ENCODE measurements at places on chromosomes 7 and 10.

DNA sequence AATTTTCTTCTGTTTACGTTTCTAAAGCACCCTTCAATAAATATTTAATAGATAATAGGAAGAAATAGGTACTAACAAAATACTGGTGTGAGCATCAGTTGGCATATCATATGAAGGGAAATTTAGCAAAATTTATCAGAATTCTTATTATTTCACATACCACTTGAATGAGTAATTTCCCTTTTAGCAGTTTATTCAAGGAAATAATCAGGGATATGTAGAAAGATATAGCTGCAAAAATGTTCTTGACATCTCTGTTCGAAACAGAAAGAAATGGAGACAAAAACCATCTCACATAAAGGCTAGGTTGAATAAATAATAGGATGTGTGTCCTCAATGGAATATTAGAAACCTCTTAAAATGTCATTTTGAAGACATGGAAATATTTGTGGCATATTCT is 35.8 kb upstream of the PIP4K2A start:
- H3K27me3 ChIP-seq: no peaks in the 10 kb centered on the region
- no peak for DNase-seq
- H3K4me1 ChIP-seq: no peaks in the 10 kb centered on the region
- H3K4me3 ChIP-seq: no peak overlapping the region

DNA sequence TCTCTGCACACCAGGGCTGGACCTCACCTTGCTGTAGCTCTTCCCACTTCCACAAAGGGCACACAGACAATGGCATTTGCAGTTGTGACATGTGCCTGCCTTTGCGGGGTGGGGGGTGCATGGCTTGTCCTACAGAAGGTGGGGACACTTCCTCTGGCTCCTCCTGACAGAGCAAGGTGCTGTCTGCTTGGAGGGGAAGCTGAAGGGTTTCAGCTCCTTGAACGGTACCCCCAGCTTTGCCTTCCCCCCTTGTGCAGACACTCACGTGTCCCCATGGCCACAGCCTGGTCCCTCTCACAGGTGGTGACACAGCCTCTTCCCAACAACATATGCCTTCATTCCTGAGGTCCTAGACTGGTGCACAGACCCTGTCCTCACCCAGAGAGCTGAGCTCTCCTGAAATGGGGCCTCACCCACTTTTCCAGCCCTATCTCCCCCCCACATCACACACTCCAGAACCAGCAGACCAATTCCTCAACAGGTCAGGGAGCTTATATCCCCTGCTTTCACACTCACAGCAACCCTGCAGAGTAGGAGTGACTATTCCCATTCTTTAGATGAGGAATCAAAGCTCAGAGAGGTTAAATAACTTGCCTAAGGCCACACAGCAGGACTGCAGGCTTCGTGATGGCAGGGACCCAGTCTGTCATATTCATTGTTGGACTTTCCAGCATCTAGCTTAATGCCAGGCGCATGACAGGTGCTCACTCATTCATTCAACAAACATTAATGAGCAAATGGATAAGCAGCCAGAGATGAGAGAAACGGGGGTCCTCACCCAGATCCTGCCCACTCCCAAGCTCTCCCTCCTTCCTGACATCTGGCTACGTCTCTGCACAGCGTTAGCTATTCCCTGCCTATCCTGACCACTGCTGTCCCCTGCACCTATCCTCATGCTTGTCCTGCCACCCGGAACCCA is 44.4 kb downstream of the PARP12 start:
- H3K27ac ChIP-seq: no peak overlapping the region
- H3K27me3 ChIP-seq: peaks cover 9% of the 10 kb centered on the region
- H3K4me3 ChIP-seq: no peak overlapping the region
- peaks cover 5% of the 10 kb centered on the region for H3K4me1 ChIP-seq
- DNase-seq: no peak

GRCh38 chr7:3880228-3880987 is 579.4 kb downstream of the SDK1 start:
- DNase-seq: no peak
- no peaks in the 10 kb centered on the region for H3K36me3 ChIP-seq
- H3K27me3 ChIP-seq: no peaks in the 10 kb centered on the region
- H3K4me1 ChIP-seq: no peaks in the 10 kb centered on the region

GRCh38 chr7:19491371-19491770 is 217.5 kb downstream of the POLR1F start:
- no peak overlapping the region for H3K27ac ChIP-seq
- H3K36me3 ChIP-seq: no peaks in the 10 kb centered on the region
- DNase-seq: no peak
- H3K4me3 ChIP-seq: no peak overlapping the region
- H3K27me3 ChIP-seq: no peaks in the 10 kb centered on the region

- DNase-seq: no peak
- H3K4me3 ChIP-seq: no peak overlapping the region
- H3K27ac ChIP-seq: no peak overlapping the region
- no peaks in the 10 kb centered on the region for H3K4me1 ChIP-seq
- no peaks in the 10 kb centered on the region for H3K36me3 ChIP-seq
- H3K27me3 ChIP-seq: peaks cover 9% of the 10 kb centered on the region
Observed at GRCh38 chr7:7017707-7018280, 164.6 kb upstream of the C1GALT1 start.

GRCh38 chr7:149494738-149495368 is 2.8 kb downstream of the ZNF746 start:
- DNase-seq: no peak
- H3K4me1 ChIP-seq: peaks cover 19% of the 10 kb centered on the region
- H3K4me3 ChIP-seq: no peak overlapping the region
- no peak overlapping the region for H3K27ac ChIP-seq
- H3K36me3 ChIP-seq: peaks cover 41% of the 10 kb centered on the region

- no peak overlapping the region for H3K4me3 ChIP-seq
- no peaks in the 10 kb centered on the region for H3K4me1 ChIP-seq
- H3K27ac ChIP-seq: no peak overlapping the region
- H3K36me3 ChIP-seq: no peaks in the 10 kb centered on the region
- DNase-seq: no peak
Observed at GRCh38 chr10:29993319-29993915, 66.0 kb downstream of the JCAD start.

- DNase-seq: no peak
- no peaks in the 10 kb centered on the region for H3K4me1 ChIP-seq
- no peak overlapping the region for H3K27ac ChIP-seq
- H3K36me3 ChIP-seq: no peaks in the 10 kb centered on the region
- peaks cover 6% of the 10 kb centered on the region for H3K27me3 ChIP-seq
Observed at GRCh38 chr10:12927896-12928295, 73.6 kb downstream of the CCDC3 start.

GRCh38 chr10:1195828-1196227 is 139.6 kb downstream of the WDR37 start:
- no peak overlapping the region for H3K27ac ChIP-seq
- peak; percentile 1 for DNase-seq
- H3K4me1 ChIP-seq: no peaks in the 10 kb centered on the region
- no peaks in the 10 kb centered on the region for H3K36me3 ChIP-seq
- no peaks in the 10 kb centered on the region for H3K27me3 ChIP-seq

DNA sequence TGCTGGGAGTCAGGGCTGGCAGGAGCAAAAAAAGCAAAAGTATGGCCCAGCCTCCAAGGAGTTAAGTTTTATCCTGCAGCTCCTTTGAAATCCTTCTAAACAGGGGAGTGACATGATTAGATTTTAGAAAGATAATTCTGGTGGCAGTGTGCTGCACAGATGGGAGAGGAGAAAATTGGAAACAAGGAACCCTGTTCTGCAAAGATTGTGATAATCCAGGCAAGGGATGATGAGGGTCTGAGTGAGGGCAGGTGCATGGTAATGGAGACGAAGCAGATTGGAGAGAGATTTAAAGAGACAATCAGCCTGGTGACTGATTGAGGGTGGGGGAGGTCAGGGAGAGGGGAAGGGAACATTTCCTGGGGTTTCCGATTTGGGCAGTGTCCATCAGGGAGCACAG is 444.7 kb upstream of the PODXL start:
- no peaks in the 10 kb centered on the region for H3K4me1 ChIP-seq
- DNase-seq: no peak
- no peak overlapping the region for H3K27ac ChIP-seq
- H3K36me3 ChIP-seq: no peaks in the 10 kb centered on the region
- H3K27me3 ChIP-seq: peaks cover 17% of the 10 kb centered on the region

DNA sequence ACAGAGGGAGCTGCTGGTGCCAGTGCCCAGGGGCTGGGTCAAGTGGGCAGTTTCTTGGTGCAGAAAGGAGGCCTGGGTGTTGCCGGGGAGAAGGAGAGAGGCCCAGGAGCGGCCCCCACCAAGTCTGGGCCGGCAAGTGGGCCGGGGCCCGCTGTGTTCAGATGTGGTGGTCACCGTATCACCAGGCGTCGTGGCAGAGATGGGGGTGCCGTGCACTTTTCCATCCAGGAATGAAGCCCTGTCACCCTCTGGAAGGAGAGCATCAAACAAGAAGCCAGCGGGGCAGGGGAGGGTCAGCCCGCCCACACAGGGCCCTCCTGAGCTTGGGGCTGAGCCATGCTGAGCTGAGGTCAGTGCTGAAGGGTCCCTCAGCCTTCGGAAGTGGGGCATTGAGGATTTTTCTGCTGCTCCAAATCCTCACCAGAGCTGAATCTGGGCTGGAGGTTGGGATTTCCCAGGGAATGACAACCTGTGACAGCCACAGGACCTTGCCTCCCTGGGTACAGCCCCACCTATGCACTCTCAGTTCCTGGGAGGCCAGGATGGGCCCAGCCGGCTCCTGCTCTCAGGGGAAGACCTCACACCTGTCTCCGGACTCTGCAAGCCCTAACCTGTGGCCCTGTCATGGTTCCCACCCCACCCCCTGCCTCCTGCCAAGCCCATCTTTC is 27.9 kb upstream of the INPP5A start:
- H3K27me3 ChIP-seq: no peaks in the 10 kb centered on the region
- peaks cover 7% of the 10 kb centered on the region for H3K4me1 ChIP-seq
- no peak overlapping the region for H3K4me3 ChIP-seq

DNA sequence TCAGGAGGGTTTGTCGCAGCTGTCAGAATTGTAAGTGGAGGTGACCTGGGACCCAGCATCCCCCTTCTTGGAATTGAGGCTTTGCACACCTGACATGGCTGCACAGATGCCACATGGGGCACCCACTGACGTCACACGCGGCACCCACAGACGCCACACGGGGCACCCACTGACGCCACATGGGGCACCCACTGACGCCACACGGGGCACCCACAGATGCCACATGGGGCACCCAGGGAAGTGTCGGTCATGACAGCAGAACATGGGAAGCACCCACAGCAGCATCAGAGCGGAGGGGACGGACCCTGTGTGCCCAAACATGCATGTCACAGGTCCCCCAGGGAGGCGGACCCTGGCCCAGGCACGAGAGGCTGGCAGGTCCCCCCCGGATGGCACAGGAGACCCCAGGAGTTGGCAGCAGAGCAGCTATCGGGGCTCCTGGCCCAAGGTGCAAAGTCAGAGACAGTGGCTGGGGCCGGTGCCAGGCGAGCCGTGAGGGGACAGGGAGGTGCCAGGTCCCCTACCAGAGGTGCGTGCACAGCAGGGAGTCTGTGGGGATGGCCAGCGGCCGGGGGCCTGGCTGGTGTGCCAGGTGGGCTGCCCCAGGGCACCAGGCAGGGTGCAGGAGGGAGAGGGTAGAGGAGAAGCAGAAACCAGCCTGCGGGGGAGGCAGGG is 21.1 kb downstream of the KNDC1 start:
- H3K27me3 ChIP-seq: no peaks in the 10 kb centered on the region
- H3K4me1 ChIP-seq: no peaks in the 10 kb centered on the region
- no peak for DNase-seq

- peak within 1 kb of the TSS; percentile 95 for H3K27ac ChIP-seq
- peak within 1 kb of the TSS; percentile 95 for H3K4me3 ChIP-seq
- no peaks in the 10 kb centered on the region for H3K36me3 ChIP-seq
Observed at GRCh38 chr7:80134536-80135308, at the start of gene GNAI1. TSS of gene GNAI1 (plus strand) at chr7:80134831. CDS start at chr7:80135161, 330 bp downstream.

DNA sequence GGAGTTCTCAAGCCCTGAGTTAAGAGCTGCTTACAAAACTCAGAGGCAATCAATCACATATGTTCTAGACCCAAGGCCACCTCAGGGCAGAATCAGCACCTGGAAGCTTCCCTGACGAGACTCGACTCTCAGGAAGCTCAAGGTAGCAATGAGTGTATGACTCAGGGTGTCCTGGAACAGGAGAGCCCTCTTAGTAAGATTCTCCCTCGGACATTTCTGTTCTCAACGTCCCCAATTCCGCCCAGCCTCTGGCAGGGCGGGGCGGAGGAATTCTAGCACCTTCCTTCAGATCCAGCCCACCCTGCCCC is 39.6 kb upstream of the PROSER2 start:
- no peaks in the 10 kb centered on the region for H3K36me3 ChIP-seq
- no peaks in the 10 kb centered on the region for H3K4me1 ChIP-seq
- peaks cover 4% of the 10 kb centered on the region for H3K27me3 ChIP-seq
- H3K27ac ChIP-seq: no peak overlapping the region
- DNase-seq: no peak
- no peak overlapping the region for H3K4me3 ChIP-seq

DNA sequence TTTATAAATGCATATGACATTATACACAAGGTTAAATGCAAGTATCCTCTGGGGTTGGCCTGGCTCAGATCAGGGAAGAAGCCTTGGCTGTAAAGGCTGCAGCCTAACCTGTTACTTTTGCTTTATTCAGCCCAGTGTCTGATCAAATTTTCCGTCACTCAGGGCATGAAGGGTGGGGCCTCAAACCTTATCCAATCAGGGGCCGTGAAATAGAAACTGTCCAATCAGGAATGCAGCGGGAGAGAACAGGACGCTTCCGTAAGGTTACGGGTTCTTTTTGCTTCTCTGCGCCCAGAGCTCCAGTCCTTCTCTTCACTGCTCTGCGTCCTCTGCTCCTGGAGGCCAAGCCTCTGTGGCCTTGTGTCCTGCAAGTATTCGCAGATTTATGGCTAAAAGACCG is at the start of gene ZNF716:
Gene ZNF716, plus strand, starts transcription at position 274 of the 400 bp plus-strand sequence. Its CDS starts 112 bp downstream, at position 386.
- H3K27ac ChIP-seq: no peak within 1 kb of the TSS
- DNase-seq: no peak
- no peaks in the 10 kb centered on the region for H3K27me3 ChIP-seq
- no peaks in the 10 kb centered on the region for H3K4me1 ChIP-seq
- no peak within 1 kb of the TSS for H3K4me3 ChIP-seq
- H3K36me3 ChIP-seq: no peaks in the 10 kb centered on the region

DNA sequence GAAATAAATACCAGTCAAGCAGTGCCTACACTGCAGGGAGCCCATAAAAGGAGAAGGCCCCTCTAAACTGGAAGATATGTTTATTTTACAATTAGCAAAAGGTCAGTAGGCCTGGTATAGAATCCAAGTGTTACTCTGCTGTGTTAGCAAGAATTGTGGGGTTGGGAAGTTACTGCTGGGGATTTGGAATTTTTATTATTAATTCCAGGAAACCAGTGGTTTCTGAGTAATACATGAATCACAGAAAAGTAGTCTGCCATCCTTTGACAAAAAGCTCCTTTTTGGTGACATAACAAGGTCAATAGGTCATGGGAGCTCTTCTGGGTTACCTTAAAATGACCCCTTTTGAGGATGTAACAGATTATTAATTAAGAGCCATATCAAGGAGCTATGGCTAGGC is 67.4 kb downstream of the ZNF92 start:
- no peaks in the 10 kb centered on the region for H3K36me3 ChIP-seq
- no peaks in the 10 kb centered on the region for H3K27me3 ChIP-seq
- peak; percentile 74 for DNase-seq
- peaks cover 17% of the 10 kb centered on the region for H3K4me1 ChIP-seq
- H3K27ac ChIP-seq: peak overlapping the region; percentile 45

Measured in osteoblast (primary cell).